ENCODE measurements at places on chromosomes 2 and 18.
A peak's percentile ranks its signal among the peaks of the same experiment; 100 is the strongest.

GRCh38 chr2:196390243-196391148, 219.1 kb upstream of the STK17B start:
- no peak for DNase-seq

DNA sequence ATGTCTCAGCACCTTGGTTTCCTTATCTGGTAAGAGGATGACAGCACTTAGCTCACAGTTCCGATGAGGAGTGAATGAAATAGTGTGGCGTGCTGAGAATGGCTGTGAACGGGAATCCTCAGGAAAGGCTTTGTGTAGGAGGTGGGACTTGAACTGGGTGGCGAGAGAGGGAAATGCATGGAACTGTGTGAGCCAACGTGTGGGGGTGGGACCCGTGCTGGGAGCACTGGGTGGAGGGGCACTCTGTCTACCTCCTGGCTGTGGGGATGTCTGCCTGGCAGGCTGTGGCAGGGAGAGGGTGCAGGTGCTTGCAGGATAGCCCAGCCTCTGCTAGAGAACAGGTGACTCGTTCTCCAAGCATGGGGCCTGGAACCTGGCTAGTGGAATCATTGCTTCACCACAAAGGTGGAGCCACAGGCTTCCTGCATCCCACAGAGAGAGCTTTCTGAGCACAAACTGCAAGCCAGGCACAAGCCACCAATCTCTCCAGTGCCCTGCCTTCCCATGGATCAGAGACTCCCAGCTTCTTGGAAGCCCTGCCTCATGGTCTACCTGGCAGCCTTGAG, 145.2 kb downstream of the CELF4 start:
- DNase-seq, result no peak

GRCh38 chr2:146587291-146587713, 1257.5 kb upstream of the ACVR2A start:
- no peak for DNase-seq

DNA sequence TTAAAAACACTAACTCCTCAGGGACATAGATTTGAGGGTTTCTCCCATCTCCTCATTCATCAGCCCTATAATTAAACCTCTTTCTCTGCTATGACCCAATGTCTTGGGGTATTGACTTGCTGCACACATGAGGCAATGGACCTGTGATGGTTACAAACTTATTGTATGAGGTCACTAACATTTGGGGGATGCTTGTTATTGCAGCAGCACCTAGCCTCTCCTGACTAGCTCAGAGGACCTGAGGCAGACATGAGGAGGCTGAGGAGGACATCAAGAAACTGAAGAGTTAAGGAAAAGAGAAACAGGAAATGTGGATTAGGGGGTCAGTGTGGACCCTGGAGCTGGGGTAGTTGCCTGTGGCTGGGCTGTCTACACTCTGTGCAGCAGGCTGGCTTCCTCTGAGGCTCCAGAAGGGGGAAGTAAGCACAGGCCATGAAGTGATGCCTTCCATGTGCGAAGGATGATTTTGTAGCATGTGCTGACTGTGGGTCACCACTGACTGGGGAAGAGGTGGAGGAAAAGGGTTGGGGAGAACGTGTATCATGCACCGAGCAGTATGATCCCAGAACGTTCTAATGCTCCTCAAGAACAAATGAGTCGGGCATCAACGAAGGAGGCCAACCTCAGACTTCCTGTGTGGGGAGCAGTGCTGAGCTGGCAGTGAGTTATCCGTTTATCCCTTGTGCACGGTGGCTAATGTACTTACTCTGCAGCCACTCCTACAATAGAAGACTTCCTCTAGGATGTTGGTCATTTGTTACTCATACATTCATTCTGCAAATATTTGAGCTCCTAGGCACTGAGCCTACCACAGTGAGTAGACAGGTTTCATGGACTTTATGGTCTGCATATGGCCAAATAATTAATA, 42.1 kb upstream of the RFX8 start:
- DNase-seq, result no peak

- DNase-seq, result no peak
Observed at GRCh38 chr18:64032312-64032711, 62.4 kb downstream of the SERPINB8 start.

GRCh38 chr2:120398996-120399888, 53.3 kb downstream of the INHBB start:
- peak; percentile 66 for DNase-seq

GRCh38 chr2:45857867-45858520, 206.5 kb downstream of the PRKCE start:
- no peak for DNase-seq

GRCh38 chr18:70373042-70373519, 84.2 kb downstream of the SOCS6 start:
- no peak for DNase-seq

GRCh38 chr18:26233208-26233607, 7.0 kb downstream of the TAF4B start:
- no peak for DNase-seq

- no peak for DNase-seq
Observed at GRCh38 chr2:193963472-193964119, 1693.4 kb upstream of the SLC39A10 start.

GRCh38 chr2:184004289-184004947, 593.9 kb upstream of the ZNF804A start:
- no peak for DNase-seq

GRCh38 chr2:222174450-222174849, 124.3 kb downstream of the PAX3 start:
- DNase-seq, result no peak

DNA sequence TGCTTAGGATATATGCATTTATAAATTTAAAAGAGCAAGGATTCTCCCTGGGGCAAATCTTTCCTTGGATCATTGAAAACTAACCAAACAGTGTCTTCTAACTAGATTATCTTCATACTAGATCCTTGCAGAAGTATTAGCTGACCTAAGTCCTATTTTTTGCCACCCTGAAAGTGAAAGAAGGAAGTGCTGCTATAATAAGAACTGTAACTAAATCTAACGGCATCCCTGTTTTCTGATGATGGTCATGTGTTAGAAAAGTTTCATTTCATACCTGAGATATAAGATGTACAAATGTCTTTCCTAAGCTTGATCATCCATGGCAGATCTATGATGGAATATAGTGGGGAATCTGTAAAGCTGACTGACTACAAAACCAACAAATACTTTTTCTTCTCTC, 102.7 kb downstream of the MAP2 start:
- DNase-seq, result no peak

DNA sequence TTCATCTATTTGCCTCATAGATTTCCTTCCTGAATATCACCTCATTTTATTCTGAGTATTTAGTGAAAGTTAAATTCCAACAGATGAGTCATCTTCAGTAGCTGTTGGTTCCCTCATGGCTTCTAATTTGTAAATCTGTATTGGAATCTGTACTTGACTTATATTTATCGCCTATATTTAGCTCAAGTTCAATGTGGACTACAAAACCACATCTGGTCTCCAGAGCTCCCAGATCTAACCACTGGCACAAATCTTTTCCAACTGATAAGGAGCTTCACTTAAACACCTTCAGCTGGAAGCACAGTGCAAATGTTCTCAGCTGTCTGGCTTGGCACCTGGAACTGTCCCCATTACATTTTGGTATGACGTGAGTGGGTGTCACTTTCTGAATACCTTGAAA, 82.8 kb upstream of the DSEL start:
- no peak for DNase-seq

- no peak for DNase-seq
Observed at GRCh38 chr2:20141806-20142205, 83.1 kb downstream of the SDC1 start.

DNA sequence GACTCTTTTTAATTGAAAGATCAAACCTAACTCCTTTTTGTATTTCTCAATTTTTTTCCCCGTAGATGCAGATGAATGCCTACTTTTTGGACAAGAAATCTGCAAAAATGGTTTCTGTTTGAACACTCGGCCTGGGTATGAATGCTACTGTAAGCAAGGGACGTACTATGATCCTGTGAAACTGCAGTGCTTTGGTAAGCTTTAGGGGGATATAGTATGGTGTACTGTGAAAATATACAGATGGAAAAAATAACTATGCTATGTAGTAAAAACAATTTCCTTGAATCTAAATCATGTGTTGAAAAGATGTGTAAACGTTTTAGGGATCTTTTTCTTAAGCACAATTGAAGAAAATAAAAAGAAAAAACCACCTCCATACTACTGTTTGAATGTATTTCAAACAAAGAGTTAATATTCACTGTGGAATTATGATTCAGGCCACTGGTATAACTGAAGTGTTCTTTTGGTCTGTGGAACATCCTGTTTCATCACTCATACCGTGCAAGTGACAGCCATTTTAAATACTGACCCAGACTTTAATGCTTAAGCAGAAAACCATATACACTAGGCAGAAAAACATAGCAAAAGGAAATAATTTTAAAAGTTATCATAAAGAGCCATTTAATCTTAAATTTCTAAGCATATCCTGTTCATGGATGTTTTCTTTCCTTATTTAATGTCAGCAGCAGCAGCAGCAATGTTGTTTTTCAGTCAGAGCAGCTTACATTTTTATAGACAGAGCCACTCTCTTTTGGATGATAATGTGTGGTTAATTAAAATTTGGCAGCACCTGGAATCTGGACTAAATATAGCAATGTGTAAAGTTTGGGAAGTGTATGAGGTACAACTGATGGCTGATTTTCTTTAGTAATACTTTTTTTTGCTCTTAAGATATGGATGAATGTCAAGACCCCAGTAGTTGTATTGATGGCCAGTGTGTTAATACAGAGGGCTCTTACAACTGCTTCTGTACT, 112.8 kb upstream of the RASGRP3 start:
- no peak for DNase-seq

DNA sequence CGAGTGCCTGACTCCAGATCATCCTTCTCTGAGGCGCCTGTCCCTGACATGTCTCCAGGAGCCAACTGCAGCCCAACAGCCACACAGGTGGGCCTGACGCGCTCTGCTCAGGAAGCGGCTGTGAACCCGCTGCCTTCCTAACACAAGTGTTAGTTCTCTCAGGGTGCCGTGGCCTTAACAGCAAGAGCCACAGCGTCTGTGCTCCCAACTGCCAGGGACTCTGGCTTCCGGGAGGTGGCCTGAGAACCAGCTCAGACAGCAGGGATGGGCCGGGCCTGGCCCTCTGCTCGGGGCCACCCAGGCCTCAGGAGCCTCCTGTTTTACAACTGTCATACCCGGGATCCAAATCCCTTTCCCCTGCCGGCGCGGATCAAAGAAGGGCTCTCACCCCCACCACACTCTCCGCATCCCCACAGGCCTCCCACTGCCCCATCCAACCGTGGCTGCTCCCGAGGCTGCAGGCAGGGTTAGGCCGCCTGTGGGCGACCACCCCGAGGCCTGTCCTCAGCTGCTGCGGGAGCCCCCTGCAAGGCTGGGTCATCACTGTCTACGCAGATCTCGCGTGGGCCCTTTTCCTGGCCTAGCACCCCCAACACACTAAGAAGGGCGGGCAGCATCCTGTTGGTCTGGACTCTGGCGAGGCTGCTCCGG, 114.2 kb upstream of the ZNF236 start:
- DNase-seq, result no peak

- no peak for DNase-seq
Observed at GRCh38 chr2:138654146-138654545, 126.0 kb downstream of the NXPH2 start.

GRCh38 chr2:68357605-68358337, 7.3 kb upstream of the PLEK start:
- DNase-seq, result no peak

DNA sequence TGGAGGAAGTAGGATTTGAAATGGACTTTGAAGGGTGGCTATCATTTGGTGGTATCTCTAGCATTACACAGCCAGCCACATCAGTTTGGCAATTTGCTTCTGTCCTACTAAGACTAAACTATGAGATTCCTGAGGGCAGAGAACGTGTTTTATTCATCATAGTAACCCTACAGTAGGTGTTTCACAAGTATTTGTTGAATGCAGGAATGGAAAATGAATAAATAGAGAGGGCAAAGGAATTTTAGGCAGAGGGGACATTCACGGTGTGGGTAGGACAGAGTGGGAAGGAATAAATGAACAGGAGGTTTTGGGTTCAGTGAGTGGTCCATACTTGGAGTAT, 15.7 kb upstream of the GPR39 start:
- no peak for DNase-seq

Measured in suprapubic skin (tissue), 4 donors.